ENCODE measurements at places on chromosomes 3 and 15.

- no peak for DNase-seq
These were observed 66.6 kb downstream of the CBLB start for GRCh38 chr3:105802118-105802706.

DNA sequence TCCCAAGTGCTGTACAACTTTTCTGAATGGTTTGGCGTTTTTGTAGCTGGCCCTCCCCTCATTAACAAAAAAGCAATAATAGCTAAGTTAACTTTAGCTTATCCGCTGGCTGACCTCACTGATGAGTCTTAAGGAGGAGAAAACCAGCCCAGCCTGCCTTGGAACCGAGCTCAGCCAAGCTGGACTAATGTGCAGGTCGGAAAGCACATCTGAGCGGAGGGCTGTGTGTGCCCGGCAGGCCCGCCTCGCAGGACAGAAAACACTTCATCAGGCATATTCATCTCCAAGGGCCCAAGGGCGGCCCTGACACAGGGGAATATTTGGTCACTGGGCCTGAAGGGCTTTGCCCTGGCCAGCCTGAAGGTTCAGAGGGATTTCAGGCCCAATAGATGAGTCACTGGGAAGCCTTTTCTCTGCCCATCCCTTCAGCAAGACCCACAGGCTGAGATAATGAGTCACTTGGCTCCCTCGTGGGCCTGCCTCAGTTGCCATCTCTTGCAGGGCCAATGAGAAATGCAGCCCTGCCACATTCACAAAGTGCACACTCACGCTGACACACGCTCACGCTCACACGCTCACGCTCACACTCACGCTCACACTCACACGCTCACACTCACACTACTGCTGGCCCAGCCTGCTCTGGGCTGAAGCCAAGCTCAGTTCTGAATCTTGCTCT lies 75.1 kb downstream of the SLC12A8 start:
- no peak for DNase-seq

DNA sequence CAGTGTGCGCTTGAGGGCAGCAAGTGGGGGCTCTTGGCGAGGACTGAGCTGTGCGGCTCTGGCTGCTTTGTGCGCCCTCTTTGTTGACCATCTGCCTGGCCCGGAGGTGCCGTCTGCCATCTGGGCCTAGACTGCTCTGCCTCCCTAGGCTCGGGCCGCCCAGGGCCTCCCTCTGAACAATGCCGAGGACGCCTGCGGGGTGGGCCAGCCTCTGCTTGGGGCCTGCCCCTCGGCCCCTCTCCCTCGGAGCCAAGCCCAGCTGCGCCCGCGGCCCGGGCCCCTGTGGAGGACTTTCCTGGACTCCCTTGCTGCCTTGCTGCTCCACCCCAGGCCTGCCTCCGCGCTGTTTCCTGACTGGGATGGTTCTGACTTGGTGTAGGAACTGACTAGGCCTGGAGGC lies 31.9 kb upstream of the SPSB4 start:
- no peak for DNase-seq

- DNase-seq, result no peak
These were observed 183.5 kb upstream of the C2CD4B start for GRCh38 chr15:62348623-62349022.

- no peak for DNase-seq
These were observed 546.8 kb upstream of the EPHA6 start for GRCh38 chr3:96267577-96267976.

- DNase-seq, result no peak
These were observed 801.7 kb upstream of the DPPA4 start for GRCh38 chr3:110139048-110139447.

DNA sequence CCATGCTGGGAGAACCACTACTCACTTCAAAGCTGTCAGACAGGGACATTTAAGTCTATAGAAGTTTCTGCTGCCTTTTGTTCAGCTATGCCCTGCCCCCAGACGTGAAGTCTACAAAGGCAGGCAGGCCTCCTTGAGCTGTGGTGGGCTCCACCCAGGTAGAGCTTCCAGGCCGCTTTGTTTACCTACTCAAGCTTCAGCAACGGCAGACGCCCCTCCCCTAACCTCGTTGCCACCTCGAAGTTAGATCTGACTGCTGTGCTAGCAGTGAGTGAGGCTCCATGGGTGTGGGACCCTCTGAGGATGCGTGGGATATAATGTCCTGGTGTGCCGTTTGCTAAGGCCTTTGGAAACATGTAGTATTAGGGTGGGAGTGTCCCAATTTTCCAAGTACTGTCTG lies 276.7 kb downstream of the ZIC4 start:
- no peak for DNase-seq

GRCh38 chr15:74821091-74821789 lies 5.2 kb upstream of the CPLX3 start:
- no peak for DNase-seq

DNA sequence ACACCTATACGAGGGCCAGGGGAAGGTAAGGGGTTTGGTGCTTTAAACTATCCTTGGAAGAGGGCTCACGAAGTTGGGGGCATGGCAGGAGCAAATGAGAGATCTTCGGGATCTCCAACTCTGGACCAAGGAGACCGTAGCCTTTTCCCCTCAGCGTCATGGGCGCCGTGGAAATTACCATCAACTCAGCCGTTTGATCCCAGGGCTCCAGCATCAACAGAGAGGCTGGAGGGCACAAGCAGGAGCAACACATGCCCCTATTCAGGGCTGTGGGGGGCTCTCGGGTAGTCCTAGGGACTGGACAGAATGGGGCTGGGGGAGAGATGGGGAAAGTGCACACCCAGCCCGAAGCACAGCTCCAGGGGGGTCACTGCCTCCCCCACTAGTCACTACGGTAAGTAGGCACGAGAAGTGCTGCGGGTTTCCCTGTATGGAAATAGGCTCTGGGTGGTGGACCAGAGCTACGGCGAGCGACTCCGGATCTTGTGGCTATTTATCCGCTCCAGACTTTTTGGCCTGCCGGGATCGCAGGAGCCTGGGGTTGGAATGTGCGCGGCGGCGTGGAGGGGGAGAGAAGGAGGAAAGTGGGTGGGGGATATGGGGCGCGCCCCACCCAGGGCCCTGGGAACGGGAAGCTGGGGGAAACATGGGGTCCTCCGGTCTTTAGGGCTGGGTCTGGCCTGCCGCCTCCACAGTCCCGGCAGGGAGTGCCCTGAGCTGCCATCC lies 539 bp upstream of the LAMB2 start:
- no peak for DNase-seq

DNA sequence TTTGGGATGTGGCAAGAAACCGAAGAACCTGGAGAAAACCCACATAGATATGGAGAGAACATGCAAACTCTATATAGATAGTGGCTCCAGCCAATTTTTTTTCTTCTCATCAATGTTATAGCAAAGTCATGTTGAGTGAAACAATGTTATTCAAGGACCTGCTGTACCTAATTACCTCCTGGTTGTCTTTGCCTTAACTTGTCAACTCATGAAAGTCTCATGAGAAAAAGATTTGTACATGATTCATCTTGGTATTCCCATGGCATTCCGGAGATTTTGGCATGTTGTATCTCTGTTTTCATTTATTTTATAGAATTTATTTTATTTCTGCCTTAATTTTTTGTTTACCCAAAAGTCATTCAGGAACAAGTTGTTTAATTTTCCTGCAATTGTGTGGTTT lies 303.8 kb upstream of the CDIN1 start:
- no peak for DNase-seq

GRCh38 chr3:73114711-73115110 lies 53.3 kb downstream of the EBLN2 start:
- no peak for DNase-seq

GRCh38 chr3:97515076-97515475 lies 249.5 kb upstream of the ARL6 start:
- DNase-seq, result no peak

DNA sequence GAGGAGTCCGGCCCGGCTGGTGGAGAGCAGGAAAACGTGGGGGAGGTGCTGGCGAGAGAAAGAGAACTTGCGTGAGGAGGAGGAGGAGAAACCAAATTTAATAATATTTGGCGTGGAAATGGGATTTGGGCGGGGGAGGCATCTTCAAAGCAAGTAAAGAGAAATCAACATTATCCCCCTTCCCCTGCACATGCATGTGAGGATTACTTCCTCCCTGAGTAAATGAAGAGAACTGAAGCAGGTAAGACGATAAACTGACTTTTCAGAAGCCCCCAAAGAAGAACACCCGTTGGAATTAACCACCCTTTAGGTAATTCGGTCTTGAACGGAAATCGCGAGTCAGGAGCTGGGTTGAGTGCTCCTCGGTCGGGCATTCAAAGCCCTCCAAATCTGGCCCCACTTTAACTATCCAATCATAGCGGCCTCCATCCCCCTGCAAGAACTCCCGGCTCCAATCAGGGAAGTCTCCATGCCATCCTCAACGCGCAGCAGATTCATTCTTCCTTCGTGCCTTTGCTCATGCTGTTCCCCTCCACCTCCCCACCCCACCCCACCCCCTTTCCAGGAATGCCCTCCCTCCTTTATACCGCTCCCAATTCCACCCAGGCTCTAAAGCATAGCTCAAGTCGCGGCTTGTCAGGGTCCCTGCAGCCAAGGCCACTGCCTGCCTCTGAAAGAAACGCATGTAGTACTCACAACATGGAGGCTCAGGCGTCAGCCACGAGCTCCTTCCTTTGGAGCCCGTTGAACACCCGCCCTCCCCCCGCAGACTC lies 545 bp upstream of the RFX7 start:
- DNase-seq, result peak; percentile 10

GRCh38 chr3:150613034-150613433 lies 9.9 kb downstream of the SELENOT start:
- no peak for DNase-seq

DNA sequence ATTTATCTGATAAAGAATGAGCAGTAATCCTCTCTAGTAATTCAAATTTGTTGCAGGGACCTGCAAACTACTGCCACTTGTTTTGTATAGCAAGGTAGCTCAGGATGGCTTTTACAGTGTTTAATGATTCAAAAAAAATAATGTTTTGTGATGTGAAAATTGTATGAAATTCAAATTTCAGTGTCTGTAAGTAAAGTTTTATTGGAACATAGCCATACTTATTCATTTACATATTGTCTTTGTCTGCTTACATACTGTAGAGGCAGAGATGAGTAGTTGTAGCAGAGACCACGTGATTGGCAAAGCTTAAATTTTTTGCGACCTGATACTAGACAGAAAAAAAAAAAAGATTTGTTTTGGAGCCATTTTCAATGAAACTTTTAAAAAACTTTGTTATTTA lies 6.5 kb upstream of the UTS2B start:
- no peak for DNase-seq

DNA sequence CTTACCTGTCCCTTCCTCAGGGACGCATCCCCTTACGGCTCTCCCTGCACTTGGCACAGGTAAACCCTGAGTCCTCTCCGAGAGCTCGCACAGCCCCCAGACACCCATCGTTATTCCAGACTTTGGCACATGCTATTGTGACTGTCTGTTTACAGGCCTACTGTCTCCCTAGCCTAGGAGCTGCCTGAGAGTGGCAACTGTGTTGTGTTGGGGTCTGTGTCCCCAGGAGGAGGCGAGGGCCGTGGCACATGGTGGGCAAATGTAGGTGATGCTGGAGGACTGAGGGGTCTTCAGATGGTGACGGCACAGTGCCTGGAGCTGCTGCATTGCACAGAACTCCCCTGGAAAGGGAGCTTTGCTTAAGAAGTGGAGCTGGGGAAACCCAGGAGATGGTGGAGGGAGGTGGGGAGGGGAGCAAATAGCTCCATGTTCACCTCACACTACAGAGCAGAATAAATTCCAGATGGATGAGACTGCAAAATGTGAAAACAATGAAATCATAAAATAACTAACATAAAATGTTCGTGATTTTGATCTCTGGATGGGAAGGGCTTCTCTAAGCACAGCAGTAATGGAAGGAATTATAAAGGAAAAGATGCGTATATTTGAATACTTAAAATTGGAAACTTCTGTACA lies 96.5 kb downstream of the SMAD6 start:
- no peak for DNase-seq

DNA sequence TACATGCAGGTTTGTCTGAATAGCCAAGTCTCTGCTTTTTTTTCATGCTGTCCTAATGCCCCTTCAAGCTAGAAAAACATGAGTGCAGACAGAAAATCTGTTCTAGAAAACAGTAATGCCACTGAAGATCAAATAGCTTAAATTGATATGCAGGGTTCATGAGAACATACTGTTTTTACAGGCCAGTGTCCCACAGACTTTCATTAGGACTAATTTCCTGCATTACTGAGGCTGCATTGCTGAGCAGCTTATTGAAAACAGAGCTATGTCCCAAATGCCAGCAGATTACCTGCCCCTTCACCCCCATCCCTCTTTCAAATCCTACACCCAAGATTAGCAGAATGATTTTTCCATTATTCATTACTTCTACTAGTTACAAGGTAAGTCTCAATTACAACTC lies 665 bp downstream of the TM4SF18 start:
- no peak for DNase-seq

DNA sequence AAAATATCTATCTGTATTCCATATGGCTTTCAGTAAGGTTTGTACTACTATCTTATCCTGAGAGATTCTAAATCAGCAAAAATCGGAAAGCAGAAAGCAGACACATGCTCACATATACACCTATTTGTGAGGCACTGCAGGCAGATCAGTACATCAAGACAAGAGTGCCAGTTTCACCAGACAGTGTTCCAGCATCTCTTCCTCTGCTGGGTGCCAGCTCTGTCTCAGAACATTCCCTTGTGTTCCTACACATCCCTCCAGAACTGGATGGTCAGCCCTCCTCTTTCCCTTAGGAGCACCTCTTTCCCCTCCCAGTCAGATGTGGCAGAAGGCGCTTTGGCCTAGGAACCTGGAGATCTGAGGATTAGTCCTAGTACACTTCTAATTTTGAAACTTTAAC lies 121.3 kb upstream of the IL12A start:
- no peak for DNase-seq

DNA sequence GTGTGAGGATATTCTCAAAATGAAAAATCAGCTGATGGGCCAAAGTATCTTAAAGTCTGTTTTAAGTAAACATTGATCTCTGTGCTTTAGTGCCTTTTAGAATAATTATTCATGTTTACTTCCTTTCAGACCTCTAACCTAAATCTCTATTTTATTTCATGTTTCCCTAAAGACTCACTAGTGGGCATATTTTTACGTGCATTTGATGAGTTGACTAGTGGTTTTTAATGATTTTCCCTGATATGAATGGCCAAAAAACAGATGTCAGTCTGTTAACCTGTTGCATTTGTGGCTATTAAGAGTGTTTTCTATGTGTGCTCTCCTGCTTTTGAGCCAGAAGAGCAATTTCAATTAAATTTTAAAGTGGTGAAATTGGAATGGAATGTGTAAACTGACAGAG lies 6.9 kb downstream of the FAIM start:
- no peak for DNase-seq

DNA sequence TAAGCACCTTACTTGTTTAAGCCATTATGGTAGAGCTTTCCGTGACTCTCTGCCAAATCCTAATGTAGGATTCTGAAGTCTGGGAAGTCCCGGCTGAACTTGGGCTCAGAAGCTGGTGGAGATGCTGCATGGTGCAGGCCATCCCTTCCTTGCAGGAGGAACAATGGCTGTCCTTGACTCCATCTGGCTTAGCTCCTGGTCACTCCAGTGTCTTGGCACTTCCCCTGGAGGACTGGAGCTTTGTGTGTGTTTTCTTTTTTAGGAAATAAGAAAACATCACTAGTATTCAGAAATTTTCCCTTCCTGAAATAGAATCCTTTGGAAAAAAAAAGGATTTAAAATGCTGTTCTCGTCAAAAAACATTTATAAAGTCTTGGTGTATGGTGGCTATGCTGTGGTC lies 209.3 kb upstream of the ROPN1 start:
- no peak for DNase-seq
